ENCODE measurements at places on chromosomes 1 and 21. TPM values are rescaled to one million over a fixed set of nuclear protein-coding genes. Genes with fewer than 3 reads are reported as not detected.

C4BPA gene
- not detected for total RNA-seq

LIN28A gene
- total RNA-seq: 0.38 TPM

PDZK1 gene
- total RNA-seq: 11.3 TPM

FABP3 gene
- 18.1 TPM for total RNA-seq

KRTAP19-3 gene
- not detected for total RNA-seq

CELA3B gene
- total RNA-seq: not detected

CELA2A gene
- total RNA-seq: not detected

PLA2G2F gene
- not detected for total RNA-seq

KIAA0040 gene
- 3.9 TPM for total RNA-seq

PPIAL4G gene
- not detected for total RNA-seq

IVL gene
- total RNA-seq: not detected

PRMT6 gene
- 21.3 TPM for total RNA-seq

HAO2 gene
- total RNA-seq: not detected

ADAM30 gene
- not detected for total RNA-seq

MYOCOS gene
- total RNA-seq: not detected

SPATA45 gene
- total RNA-seq: not detected

CEP85 gene
- total RNA-seq: 17.8 TPM

LCE2A gene
- total RNA-seq: not detected

PPM1J gene
- total RNA-seq: 2.3 TPM

TMIGD3 gene
- not detected for total RNA-seq

TFF1 gene
- total RNA-seq: 0.49 TPM

DIO1 gene
- total RNA-seq: not detected

DDI2 gene
- 14.2 TPM for total RNA-seq

FCAMR gene
- total RNA-seq: not detected

TNFSF4 gene
- total RNA-seq: 4.6 TPM

TRAF3IP3 gene
- total RNA-seq: not detected

STRIP1 gene
- 25.9 TPM for total RNA-seq

ADGRL4 gene
- 3.7 TPM for total RNA-seq

UBL4B gene
- not detected for total RNA-seq

FALEC gene
- total RNA-seq: 0.49 TPM

PTGS2 gene
- 0.38 TPM for total RNA-seq

TFAP2E gene
- 0.33 TPM for total RNA-seq

EYA3 gene
- 15.1 TPM for total RNA-seq

KLHDC9 gene
- total RNA-seq: 3.7 TPM

CELA2B gene
- total RNA-seq: not detected

LMO4 gene
- 28.8 TPM for total RNA-seq

TCP10L gene
- total RNA-seq: under 0.01 TPM

RIPPLY3 gene
- total RNA-seq: 0.51 TPM

GFI1 gene
- total RNA-seq: not detected

FTCD gene
- not detected for total RNA-seq

MUL1 gene
- 22.3 TPM for total RNA-seq

ACTL8 gene
- total RNA-seq: not detected

NTNG1 gene
- total RNA-seq: 7.9 TPM

RUNX3 gene
- total RNA-seq: not detected
